Hematopoietic multipotent progenitor cell (in vitro differentiated cells): ENCODE measurements at places on chromosomes 4 and X.
A peak's percentile ranks its signal among the peaks of the same experiment; 100 is the strongest.

DNA sequence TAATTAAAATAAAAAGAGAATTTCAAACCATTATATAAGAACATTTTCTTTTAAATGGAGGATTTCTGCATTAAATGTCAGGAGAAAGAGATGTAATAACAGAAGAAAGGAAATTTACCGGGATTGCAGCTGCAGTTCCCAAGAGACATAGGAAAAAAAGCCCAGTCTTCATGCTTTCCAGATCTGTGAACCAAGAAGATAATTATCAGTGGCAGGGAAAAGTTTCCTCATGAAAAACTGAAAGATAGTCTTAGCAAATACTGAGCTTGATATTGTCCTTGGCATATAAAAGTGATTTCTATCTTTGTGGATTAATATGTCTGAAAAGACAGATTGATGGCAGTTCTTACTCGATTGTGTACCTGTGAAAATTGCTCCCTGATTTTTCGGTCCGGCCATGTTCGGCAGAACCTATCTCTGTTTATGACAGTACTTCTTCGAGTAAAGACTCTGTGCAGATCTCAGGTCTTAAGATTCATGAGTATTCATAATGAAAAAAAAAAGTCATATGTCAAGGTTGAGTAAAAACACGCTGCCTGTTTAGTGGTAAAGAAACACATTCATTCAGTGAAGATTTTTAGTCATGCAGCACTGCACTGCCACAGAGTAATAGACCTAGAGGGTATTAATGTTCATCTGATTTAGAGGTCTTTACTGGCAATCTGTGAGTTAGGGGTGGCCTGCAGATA lies 29.6 kb downstream of the SPARCL1 start:
- DNase-seq: no peak

- peak; percentile 41 for DNase-seq
Measured at GRCh38 chr4:2785613-2786012, 7.3 kb upstream of the SH3BP2 start.

DNA sequence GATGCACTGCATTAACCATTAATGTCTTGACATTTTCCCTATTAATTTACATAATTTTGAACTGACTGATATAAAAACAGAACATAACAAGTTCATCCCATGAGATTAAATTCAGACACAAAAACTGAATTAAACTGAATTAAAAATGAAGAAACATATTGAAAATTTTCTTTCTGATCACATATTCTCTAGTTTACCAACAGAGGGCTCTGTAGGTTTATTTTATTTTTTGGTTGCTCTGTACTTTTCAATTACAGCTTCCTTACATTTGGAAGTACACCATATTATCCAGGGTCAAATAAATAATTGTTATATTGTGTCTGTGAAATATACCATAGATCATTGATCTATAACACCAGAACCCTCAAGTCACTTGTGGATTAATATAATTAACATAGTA lies 27.3 kb upstream of the CT83 start:
- no peak for DNase-seq

DNA sequence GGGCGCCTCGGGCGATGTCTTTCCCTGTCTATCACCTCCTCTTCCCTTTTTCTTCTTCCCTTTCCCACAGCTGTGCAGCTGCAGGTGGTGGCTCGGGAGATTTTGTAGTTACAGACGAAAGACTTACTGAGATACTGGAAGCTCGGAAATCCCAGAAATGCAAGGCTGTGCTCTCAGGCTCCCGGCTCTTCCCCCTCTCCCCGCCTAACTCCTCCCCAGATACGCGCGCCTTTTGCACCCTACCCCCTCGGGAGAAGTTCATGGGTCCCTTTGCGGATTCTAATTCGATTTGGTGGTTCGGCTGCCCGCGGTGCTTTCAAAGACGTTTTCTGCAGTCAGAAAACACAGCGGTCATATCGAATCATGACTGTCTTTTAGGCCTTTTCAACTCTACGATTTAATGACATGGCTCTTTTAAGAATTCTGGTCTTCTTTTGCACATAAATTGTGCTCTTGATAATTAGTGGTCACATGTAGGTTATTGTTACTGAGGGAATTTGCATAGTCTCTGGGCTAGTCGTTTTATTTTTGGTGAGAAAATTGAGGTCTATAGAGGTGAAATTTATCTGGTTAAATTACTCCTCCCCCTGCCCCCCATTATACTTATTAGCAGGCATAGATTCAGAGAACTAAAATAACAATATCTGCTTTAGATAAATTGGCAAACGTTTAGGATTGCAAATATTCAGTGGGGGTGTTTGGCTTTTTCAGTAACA lies 1.6 kb downstream of the SEPTIN11 start:
- peak; percentile 6 for DNase-seq

DNA sequence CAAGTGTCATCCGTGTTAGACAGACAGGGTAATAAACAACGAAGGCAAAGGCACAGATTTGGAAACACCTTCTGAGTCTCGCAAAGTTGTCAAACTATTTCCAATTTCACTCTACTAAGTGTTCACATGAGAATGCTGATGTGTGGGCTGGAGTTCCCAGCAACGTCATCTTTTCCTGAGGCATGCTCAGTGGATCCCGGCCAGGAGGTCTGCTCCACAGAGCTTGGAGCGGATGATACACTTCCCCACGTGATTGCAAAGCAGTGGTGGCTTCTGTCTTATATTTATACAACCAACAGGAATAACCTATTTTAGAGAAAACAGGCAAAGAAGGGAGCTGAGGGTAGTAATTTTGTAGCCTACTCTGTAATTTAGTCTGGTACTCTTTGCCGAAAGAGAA lies 40.1 kb upstream of the PDK3 start:
- no peak for DNase-seq

GRCh38 chrX:110086916-110087484 lies 84.1 kb downstream of the TMEM164 start:
- DNase-seq: no peak
